NCI-H526 (cell line): ENCODE measurements at places on chromosomes 16 and 17.

- no peak for DNase-seq
Measured at GRCh38 chr17:19539841-19540311, 6.2 kb downstream of the SLC47A1 start.

- no peak for DNase-seq
Measured at GRCh38 chr17:66488864-66489263, 186.5 kb downstream of the PRKCA start.

DNA sequence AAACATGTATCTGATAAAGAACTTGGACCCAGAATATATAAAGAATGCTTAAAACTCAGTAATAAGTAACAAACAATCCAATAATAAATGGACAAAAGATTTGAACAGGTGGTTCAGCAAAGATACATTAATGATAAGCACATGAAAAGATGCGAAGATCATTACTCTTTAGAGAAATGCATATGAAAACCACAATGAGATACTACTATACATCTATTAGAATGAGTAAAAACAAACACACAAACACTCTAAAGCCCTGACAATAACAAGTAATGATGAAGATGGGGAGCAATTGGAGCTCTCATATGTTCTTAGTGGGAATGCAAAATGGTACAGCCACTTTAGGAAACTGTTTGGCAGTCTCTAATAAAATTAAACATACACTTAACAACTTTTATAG lies 29.1 kb downstream of the OSBPL7 start:
- no peak for DNase-seq

GRCh38 chr16:14164916-14165662 lies 94.0 kb downstream of the MRTFB start:
- no peak for DNase-seq

GRCh38 chr16:80852261-80852872 lies 48.0 kb upstream of the CDYL2 start:
- DNase-seq: peak; percentile 19

GRCh38 chr16:22098405-22099255 lies 6.3 kb downstream of the VWA3A start:
- DNase-seq: peak; percentile 55

- DNase-seq: no peak
Measured at GRCh38 chr16:24749310-24749709, 19.9 kb downstream of the TNRC6A start.

DNA sequence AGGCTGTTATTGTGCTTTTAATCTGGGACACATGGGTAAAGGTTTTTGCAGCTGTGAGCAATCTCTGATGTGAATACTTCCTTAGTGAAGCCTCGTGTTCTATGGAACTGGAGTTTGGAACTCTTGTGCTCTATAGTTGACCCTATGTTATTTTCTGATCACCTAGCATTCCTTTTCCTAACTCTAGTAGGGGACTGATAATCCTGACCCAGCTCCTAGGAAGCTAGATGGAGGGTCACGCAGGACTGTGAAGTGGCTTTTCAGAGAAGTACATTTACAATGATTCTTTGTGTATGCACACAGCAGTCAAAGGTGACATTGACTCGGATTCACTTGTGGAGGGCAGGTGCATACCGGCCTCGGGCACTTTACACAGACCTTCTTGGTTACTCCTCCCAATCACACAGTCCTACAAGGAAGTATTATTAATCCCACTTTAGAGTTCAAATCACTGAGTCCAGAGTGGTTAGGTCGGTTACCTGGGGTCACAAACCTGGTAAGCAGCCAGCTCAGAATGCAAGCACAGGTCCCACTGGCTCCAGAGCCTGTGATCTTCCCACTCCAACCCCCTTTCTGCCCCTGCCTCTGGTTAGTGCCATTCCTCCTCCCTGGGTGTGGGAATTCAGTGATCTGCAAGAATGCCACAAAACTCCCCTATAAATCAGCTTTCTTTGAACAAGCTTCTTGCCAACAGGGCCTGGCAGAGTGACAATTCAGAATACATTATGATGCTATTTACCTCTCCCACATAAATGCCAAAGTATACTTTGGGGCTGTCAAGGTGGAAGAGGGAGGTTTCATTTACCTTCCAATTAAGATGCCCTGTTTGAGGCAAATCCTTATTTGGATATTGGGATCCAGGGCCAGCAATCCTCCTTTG lies 7.1 kb downstream of the CHD9NB start:
- no peak for DNase-seq

GRCh38 chr17:65364438-65364837 lies 197.0 kb downstream of the AXIN2 start:
- DNase-seq: no peak

DNA sequence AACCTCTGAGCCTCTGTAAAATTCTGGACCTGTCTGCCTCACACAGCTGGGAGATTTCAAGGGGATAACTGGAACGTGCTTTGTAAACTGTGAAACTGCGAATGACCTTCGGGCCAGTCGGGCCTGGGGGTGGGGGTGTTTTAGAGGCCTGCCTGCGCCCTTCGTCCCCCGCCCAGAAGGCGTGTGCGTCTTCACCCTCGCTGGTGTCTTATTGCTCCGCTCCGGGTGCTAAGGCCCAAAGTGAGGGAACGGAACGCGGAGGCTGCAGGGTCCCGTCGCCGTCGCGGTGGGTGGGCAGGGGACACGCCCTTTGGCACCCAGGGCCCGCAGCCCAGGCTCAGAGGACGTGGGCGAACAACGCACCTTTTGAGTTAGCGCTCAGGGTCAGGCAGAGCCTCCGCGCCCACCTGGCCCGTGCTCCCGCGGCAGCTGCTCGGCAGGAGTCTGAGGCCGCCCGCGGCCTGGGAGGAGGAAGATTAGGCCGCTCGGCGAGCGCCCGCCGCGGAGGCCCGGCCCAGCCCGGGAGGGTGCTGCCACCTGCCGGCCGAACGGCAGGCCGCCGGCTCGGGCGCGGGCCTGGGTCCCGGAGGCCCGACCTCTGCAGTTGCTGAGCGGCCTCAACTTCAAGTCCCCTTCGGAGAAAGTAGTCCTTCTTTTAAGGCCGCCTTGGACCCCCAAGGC lies 29.7 kb downstream of the DCAKD start:
- DNase-seq: no peak

- DNase-seq: no peak
Measured at GRCh38 chr17:69268543-69269014, 40.0 kb upstream of the ABCA10 start.

DNA sequence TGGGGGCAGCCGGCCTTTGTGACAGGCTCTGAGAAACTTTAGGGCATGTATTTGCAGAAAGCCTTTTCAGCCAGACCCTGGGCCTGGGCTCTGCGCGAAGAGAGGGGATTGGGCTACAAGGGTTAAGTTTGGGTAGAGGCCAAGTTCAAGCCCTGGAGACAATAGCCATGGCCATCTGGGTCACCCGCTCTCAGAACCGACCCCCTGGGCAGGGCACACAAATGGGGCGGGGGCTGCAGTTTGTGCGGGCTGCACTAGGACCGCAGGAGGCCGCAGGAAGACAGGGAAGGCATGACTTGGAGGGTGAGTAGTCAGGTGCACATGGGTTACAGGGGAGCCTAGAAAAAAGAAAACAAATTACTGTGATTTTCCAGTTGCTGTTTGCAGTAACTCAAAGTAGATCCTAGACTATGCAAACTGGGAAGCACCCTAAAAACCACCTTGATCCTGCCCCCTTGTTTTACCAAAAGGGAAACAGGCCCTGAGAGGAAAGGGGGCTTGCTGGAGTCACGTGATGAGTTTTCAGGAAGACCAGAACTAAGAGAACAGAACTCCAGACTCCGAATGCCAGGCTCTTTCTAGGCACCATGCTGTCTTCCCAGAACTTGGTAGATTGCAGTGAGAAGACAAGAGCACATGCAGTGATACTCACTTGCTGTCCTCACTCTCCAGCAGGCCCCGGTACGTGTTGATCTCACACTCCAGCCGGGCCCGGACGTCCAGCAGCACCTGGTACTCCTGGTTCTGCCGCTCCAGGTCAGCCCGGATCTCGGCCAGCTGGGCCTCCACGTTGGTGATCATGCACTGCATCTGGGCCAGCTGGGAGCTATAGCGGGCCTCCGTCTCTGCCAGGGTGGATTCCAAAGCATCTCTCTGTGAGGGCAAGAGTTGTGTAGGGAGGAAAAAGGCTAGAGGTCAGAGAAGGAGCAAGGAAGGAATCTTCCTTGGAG lies 3.8 kb downstream of the KRT35 start:
- DNase-seq: no peak

- no peak for DNase-seq
Measured at GRCh38 chr16:55559233-55559632, 7.3 kb upstream of the CAPNS2 start.

GRCh38 chr17:16322636-16323035 lies 30.6 kb downstream of the CENPV start:
- DNase-seq: no peak

GRCh38 chr16:20969386-20969785 lies 68.8 kb downstream of the LYRM1 start:
- DNase-seq: no peak

- no peak for DNase-seq
Measured at GRCh38 chr16:11619327-11619851, 32.7 kb upstream of the LITAF start.

- DNase-seq: no peak
Measured at GRCh38 chr16:47777220-47777619, 316.1 kb downstream of the PHKB start.

DNA sequence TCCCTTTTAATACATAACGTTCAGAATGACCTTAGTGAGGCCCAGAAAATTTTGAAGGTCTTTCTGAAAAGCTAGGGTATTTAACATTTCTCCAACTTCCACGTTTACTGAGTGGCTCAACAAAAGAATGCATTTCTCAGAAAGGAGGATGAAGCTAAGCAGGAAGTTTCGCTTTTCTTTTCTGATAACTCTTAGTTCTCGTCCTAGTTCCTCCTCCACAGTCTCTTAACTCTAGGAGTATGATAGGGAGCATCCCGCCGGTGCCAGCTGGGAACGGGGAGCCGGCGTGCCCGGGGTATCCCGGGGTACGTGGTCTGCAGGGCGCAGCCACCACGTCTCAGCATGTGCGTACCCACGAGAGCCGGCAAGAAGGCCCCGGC lies 363 bp downstream of the KARS1 start:
- DNase-seq: no peak

- DNase-seq: no peak
Measured at GRCh38 chr17:60970741-60971140, 293.1 kb downstream of the BCAS3 start.

GRCh38 chr17:78485290-78486168 lies 91.7 kb downstream of the DNAH17 start:
- DNase-seq: no peak

DNA sequence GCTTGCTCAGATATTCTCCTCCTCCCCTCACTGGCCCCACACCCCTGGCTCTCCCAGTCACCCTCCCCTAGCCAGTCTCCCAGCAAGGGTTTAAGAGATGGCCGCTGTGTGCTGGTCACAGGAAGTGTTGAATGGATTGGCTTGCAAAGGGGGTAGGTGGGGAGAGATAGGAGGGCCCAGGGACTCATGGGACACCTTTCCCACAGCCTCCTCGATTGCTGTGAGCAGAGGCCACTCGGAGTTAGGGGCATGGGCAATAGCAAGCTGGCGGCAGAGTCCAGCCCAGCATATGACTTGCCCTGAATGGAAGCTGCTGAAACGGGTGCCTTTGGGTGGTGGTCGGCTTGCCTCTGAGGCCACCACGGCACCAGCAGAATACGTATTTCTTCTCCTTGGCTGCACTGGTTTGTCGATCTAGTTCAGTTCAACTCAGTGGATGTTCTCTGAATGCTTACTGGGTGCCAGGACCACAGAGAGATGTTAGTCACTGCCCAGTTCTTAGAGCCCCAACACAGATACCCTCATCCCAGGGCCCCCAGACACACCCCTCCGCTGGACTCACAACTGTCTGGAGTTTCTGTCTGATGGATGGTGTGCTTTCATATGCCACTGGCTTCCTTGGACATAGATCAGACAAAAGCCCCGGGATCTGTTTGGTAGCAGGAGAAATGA lies 6.0 kb downstream of the WFIKKN2 start:
- DNase-seq: no peak

GRCh38 chr17:44348988-44349364 lies 3.9 kb downstream of the GRN start:
- DNase-seq: no peak

DNA sequence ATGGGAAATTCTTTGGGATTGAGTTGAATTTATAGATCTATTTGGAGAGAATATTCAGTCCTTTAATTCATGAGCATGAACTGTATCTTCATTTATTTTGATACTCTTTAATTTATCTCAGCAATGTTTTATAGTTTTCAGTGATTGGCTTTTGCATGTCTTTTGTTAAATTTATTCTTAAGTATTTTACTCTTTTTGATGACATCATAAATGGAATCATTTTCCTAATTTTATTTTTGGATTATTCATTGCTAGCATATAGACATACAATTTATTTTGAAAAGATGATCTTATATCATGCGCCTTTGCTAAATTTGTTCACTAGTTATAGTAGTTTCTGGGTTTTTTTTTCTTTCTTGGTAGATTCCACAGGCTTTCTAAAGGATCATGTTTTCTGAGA lies 149.2 kb upstream of the ASIC2 start:
- no peak for DNase-seq

DNA sequence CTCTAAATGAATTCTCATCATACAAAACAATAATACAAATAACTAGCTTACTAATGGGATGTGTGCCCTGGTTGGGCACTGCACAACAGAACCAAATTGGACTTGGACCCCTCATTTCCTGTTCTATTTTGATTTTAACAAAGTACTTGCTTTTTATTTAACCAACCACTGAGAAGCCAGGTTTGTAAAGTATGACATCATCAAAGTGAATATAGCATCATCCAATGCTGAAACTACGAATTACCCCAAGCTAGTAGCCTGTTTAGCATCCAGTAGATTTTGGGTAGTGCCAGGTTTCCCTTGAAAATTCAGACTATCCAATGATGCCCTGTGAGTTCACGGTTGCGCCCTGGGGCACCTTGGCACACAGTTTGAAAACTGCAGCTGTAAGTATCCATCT lies 51.0 kb downstream of the HYDIN start:
- DNase-seq: no peak

- DNase-seq: no peak
Measured at GRCh38 chr16:47644166-47644565, 183.0 kb downstream of the PHKB start.

- no peak for DNase-seq
Measured at GRCh38 chr17:76924345-76925342, 56.4 kb downstream of the MGAT5B start.

- DNase-seq: no peak
Measured at GRCh38 chr16:19609359-19609758, 53.9 kb downstream of the VPS35L start.

DNA sequence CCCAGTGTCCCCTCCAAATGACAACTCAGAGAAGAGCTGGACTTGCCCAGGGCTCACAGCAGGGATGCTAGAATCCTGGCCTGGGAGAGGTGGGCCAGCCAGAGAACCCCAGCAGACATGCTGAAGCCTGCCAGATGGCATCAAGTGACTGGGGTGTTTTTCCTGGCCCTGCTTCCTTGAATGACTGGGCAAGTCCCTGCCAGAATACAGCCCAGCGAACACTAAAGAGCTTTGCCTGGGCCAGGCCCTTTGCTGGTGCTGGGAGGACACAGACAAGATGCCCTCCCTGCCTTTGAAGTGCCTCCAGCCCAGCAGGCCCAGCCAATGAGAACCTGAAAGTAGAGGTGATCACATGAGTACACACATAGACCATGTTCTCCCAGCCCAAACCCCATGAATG lies 11.5 kb downstream of the ZNF319 start:
- no peak for DNase-seq

GRCh38 chr17:46887717-46888116 lies 35.2 kb upstream of the GOSR2 start:
- no peak for DNase-seq
